CD4-positive, alpha-beta T cell treated with Interleukin-4 for 1 hour (primary cell): ENCODE measurements at places on chromosomes 1 and 21.

- DNase-seq: no peak
These were observed 28.0 kb downstream of the BLZF1 start for GRCh38 chr1:169395955-169396354.

DNA sequence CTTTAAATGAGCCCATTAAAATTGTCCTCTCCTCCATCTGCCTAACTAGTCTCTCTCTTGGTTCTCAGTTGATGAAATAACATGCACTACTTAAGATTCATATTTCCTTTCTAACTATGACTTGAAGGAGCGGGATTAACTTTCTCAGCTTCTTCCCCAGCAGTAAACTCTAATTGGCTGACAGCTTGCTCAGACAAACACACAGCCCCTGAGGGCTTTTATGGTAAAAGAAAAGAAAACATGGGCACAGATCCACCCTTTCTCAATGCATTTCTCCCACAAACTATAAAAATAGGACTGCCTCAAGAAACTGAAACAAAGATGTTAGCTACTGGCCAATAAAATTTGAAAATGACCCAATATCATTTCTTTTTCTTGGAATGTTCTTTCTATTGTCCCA lies 703.1 kb downstream of the ADGRL2 start:
- DNase-seq: no peak

GRCh38 chr1:243559575-243560162 lies 290.4 kb downstream of the AKT3 start:
- no peak for DNase-seq

DNA sequence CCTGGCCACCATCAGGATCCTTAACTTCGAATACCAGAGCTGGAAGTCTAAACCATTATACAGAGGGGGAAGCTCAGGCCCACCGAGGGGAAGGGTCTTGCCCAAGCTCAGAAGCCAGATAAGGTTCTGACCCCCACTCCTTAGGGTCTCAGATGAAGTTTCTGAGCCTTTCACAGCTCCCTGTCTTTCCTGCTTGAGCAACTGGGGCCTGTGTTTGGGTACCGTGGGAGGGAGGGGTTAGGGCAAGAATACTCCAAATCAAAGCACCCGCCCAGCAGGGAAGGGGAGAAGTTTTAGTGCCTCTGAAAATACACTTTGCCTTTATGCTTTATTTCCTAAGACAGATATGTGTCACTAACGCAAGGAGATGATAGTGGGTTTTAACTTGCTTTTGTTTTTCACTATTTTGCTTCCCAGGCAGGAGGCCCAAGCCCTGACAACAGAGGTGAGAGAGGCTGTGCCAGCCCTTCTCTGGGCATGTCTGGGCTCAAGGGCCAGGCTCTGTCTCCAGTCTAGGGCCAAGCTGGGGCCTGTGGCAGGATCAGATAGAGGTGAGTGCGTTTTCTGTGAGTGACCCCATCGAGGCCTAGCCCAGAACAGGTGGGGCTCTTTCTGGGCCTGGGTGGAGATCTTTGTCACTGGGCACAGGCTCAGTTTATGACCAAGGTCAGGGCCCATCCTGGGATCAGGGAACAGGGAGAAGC lies 20.5 kb upstream of the TENT5B start:
- no peak for DNase-seq

DNA sequence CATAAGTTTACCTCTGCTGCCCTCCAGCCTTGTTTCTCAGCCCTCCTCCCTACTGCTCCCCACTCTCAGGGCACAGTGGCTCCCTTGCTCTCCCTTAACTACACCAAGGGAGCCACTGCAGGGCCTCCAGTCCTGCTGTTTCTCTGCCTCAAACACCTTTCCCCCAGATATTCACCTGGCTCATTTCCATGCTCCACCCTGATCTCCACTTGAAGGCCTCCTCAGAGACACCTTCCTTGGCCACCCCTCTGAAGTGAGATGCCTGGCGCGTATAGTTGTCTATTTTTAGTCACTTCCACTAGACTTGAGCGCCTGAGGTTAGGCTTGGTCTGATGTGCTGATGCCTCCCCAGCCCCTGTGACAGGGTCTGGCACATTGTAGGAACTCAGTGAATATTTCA lies 34.9 kb downstream of the SEC16B start:
- DNase-seq: no peak
